ENCODE measurements at places on chromosomes 1 and 21.
A peak's percentile ranks its signal among the peaks of the same experiment; 100 is the strongest.

DNA sequence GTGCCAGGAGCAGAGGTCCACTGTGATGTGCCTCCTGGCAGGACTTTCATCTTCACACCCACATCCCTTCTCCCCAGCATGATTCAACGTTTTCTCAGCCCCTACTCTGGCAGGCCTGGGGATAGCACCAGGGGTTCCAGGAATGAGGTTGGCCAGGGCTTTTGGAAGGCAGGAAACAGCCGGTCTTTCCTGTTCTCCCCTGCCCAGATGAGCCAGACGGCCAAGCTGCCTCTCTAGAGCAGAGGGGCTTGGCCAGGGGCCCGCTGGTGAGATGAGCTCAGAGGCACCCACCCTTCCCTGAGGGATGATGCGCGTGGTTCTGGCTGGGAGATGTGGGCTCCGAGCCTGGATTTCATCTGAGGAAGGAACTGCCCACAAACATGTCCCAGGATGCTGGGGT, 4.3 kb upstream of the MFAP2 start:
- peak; percentile 99 for DNase-seq

DNA sequence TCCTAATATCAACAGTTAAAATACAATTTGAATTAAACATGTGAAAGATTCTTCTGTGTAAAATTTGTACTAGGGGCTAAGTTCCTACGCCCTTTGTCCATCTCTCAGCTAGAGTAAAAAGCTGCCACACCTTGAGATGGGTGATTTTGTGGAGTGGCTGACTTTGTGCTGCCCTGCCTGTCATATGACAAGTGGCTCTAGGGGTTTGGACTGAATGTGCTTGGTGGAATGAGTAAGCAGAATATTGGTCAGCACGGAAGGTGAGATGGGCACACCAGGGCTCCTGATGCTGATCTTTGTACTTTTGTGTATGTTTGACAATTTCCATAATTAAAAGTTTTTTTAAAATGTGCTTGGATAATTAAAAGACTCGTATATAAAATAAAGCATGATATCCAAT, 133.6 kb upstream of the SLC45A1 start:
- no peak for DNase-seq

GRCh38 chr1:61482170-61482734, 242.7 kb downstream of the TM2D1 start:
- DNase-seq, result no peak

DNA sequence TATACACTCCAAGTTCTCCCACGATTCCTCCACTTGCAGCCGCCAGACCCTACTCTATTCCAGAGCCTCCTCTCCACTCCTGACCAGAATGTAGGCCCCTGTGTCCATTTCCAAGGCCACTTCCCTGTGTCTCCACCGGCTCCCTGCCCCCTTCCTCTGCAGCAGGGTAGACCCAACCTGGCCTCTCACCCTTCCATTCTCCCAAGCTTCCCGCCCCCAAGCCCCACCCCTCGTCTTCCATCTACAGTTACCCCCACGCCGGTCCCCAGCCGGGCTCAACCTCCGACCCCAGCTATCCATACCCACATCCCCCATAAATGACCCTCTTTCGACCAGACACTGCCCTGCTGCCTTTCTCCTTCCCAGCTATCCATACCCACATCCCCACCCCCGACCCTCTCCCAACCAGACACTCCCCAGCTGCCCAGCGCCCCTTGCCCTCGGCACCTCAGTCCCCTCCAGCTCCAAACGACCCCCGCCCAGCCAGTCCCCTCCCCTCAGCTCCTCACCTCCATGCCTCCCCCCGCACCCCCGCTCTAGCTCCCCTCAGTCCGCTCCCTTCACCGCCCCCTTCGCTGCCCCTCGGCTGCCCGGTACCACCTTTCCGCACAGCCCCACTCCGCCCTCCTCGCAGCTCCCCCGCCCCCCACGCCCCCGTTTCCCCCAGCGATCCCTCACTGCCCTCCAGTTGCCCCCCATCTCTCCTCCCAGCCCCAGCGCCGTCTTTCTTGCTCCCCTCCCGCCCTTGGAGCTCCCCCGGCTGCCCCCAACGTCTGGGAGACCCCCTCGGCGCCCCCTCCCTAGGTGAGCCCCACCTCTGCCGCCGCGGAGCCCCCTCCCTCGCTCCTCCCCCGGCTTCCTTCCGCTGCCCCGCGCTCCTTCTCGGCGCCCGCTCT, 670 bp downstream of the RAB3B start:
- DNase-seq, result no peak

- DNase-seq, result no peak
These were observed 65.8 kb upstream of the KRTAP11-1 start for GRCh38 chr21:30947141-30947540.

Data from RPMI7951 (cell line).